A549 treated with ZK216348 at 1 μM for 4 hours (cell line): ENCODE measurements at places on chromosomes 7 and 10. TPM values are rescaled to one million over a fixed set of nuclear protein-coding genes. Genes with fewer than 3 reads are reported as not detected.

IL6 gene
- total RNA-seq, result 0.83 to 8.5 TPM (median 2.0 TPM) in 5 replicates

MKX gene
- not detected in 5 replicates for total RNA-seq

ABLIM1 gene
- 28.7 to 44.0 TPM (median 34.1 TPM) in 5 replicates for total RNA-seq

ABCC2 gene
- total RNA-seq, result 144 to 173 TPM (median 148 TPM) in 5 replicates

TWIST1 gene
- 2.2 to 3.9 TPM (median 3.4 TPM) in 5 replicates for total RNA-seq

CCDC172 gene
- not detected in 5 replicates for total RNA-seq

KIAA1549 gene
- 4.2 to 8.6 TPM (median 6.5 TPM) in 5 replicates for total RNA-seq

SOSTDC1 gene
- total RNA-seq, result not detected in 5 replicates

CLDN12 gene
- total RNA-seq, result 16.8 to 34.8 TPM (median 27.5 TPM) in 5 replicates

C10orf62 gene
- 0.15 TPM in 1 of 5 replicates, not detected in the others for total RNA-seq

SP8 gene
- total RNA-seq, result not detected in 5 replicates

BLNK gene
- total RNA-seq, result not detected in 5 replicates

ALOX5 gene
- 0.16 to 0.35 TPM (median 0.22 TPM) in 5 replicates for total RNA-seq

NAT16 gene
- 0.13 to 0.29 TPM (median 0.22 TPM) in 5 replicates for total RNA-seq

FBXO24 gene
- 0.07 to 0.40 TPM (median 0.15 TPM) in 3 of 5 replicates, not detected in the others for total RNA-seq

ZPBP gene
- total RNA-seq, result not detected in 5 replicates

TFEC gene
- 0.16 TPM in 1 of 5 replicates, not detected in the others for total RNA-seq

TUBB8 gene
- total RNA-seq, result 0.06 TPM in 1 of 5 replicates, not detected in the others

DENND2A gene
- total RNA-seq, result 0.41 to 0.80 TPM (median 0.63 TPM) in 5 replicates
